ENCODE measurements at places on chromosomes 1 and 21. TPM values are rescaled to one million over a fixed set of nuclear protein-coding genes. Genes with fewer than 3 reads are reported as not detected.

GRCh38 chr1:4794020-4794780 is 139.8 kb downstream of the AJAP1 start:
- no peaks in the 10 kb centered on the region for H3K27me3 ChIP-seq
- no peak overlapping the region for H3K4me3 ChIP-seq
- no peak for DNase-seq
- H3K27ac ChIP-seq: no peak overlapping the region
- peaks cover 8% of the 10 kb centered on the region for H3K4me1 ChIP-seq

GRCh38 chr1:209890641-209891330 is 47.2 kb upstream of the SYT14 start:
- no peaks in the 10 kb centered on the region for H3K4me1 ChIP-seq
- no peak overlapping the region for H3K4me3 ChIP-seq
- no peak for DNase-seq
- H3K36me3 ChIP-seq: no peaks in the 10 kb centered on the region
- H3K27me3 ChIP-seq: no peaks in the 10 kb centered on the region

DNA sequence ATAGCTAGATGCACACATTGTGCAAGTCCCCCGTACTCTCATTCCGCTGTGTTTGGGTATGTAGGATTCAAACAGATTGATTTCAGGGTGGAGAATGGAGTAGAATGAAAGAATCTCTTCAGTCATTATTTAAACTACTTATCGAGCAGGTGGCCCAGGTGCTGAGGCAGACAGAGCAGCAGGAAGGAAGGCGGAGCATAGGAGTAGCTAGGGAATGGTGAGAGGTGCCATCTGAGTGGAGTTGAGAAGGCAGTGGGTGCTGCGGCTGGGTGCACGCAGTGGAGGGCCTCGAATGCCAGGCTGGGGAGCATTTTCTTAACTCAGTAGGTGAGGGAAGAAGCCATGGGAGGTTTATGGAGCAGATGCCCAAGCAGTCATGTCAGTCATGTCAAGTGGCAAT is 45.2 kb upstream of the CD101 start:
- H3K27ac ChIP-seq: no peak overlapping the region
- DNase-seq: no peak
- no peaks in the 10 kb centered on the region for H3K36me3 ChIP-seq
- no peaks in the 10 kb centered on the region for H3K27me3 ChIP-seq
- no peaks in the 10 kb centered on the region for H3K4me1 ChIP-seq

DNA sequence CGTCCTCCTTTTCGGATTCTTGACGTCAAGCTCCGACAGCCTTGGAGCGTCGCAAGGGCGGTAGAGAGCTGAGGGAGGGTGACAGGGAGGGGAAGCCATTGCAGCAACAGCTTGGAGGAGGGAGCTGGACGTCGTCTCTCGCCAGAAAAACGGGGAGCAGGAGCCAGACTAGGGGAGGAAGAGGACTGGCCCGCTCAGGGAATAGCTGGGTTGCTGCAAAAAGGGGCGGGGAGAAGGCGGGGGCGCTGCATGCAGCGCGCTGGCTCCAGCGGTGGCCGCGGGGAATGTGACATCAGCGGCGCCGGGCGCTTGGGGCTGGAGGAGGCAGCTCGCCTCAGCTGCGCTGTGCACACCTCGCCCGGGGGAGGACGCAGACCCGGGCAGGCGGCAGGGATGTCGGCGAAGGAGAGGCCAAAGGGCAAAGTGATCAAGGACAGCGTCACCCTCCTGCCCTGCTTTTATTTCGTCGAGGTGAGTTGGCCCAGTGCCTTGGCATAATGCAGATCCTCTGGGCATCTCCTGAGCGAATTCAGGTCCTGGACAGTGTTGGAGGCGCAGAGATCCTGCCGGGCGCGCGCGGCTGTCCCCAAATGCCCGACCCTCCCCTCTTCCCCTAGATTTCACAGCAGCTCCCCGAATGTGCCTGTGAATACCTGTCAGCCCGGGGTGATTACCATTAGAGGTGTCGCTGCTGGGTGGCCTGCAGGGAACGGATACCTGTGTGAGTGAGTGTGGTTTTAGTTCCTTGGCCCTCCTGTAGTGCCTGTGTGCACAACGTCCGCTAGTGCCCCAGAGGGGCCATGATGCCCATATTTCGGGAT is at the start of gene PLPPR4:
Gene PLPPR4 (plus strand): TSS at position 292 of the 821 bp plus-strand sequence. CDS start 102 bp downstream, at position 394.
- H3K4me1 ChIP-seq: no peaks in the 10 kb centered on the region
- peaks cover 4% of the 10 kb centered on the region for H3K27me3 ChIP-seq
- H3K4me3 ChIP-seq: no peak within 1 kb of the TSS
- no peak for DNase-seq
- no peaks in the 10 kb centered on the region for H3K36me3 ChIP-seq

GRCh38 chr1:203168256-203168786 is 7.3 kb downstream of the MYBPH start:
- no peak overlapping the region for H3K4me3 ChIP-seq
- no peak overlapping the region for H3K27ac ChIP-seq
- no peak for DNase-seq
- H3K4me1 ChIP-seq: no peaks in the 10 kb centered on the region
- no peaks in the 10 kb centered on the region for H3K36me3 ChIP-seq

- H3K27me3 ChIP-seq: no peaks in the 10 kb centered on the region
- DNase-seq: peak; percentile 75
- H3K4me1 ChIP-seq: peaks cover 37% of the 10 kb centered on the region
- peak overlapping the region; percentile 2 for H3K4me3 ChIP-seq
- H3K36me3 ChIP-seq: peaks cover 3% of the 10 kb centered on the region
Observed at GRCh38 chr1:101051688-101052638, 26.4 kb upstream of the DPH5 start.

GRCh38 chr1:55284856-55285255 is 69.7 kb upstream of the USP24 start:
- DNase-seq: peak; percentile 46
- H3K4me1 ChIP-seq: peaks cover 16% of the 10 kb centered on the region
- H3K36me3 ChIP-seq: no peaks in the 10 kb centered on the region
- no peak overlapping the region for H3K4me3 ChIP-seq
- no peaks in the 10 kb centered on the region for H3K27me3 ChIP-seq

- no peaks in the 10 kb centered on the region for H3K27me3 ChIP-seq
- no peaks in the 10 kb centered on the region for H3K4me1 ChIP-seq
- no peaks in the 10 kb centered on the region for H3K36me3 ChIP-seq
- H3K4me3 ChIP-seq: no peak overlapping the region
- H3K27ac ChIP-seq: no peak overlapping the region
Observed at GRCh38 chr1:198118134-198118533, 38.7 kb upstream of the NEK7 start.

DNA sequence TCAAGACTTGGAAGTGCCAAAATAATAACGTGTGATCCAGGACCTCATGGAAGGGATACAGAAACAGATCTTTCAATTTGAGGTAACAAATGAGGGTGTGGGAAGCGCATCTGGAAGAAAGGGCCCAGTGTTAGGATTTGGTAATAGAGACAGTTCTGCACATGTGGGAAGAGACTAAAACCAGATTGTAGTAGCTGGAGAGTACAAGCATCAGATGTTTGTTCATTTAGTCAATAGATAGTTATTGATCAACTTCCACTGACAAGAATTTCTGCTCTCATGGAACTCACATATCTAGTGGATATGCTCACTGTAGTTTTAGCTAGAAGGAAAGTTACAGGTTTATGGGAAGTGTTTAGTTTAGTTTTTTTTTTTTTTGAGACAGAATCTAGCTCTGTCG is 153.6 kb downstream of the TLR5 start:
- no peak overlapping the region for H3K4me3 ChIP-seq
- no peaks in the 10 kb centered on the region for H3K4me1 ChIP-seq
- peaks cover 19% of the 10 kb centered on the region for H3K36me3 ChIP-seq
- no peak for DNase-seq
- no peak overlapping the region for H3K27ac ChIP-seq
- H3K27me3 ChIP-seq: no peaks in the 10 kb centered on the region

DNA sequence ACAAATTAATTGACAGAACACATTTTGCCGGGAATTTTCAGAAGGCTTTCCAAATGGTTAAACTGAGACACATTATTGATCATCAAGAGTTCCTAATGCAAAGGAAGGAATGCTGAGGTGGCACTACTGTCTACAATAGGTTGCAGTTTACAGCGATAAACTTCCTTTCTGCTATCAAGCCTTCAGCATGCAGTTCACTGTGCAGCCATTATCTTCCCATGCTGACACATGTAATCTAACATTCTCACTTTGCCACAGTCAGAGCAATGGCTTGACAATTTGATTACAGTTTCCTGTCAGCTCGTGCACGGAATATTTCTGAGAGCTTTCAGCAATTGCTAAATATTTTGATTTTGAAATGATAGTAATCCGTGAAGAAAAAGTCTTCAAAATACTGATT is 166.9 kb upstream of the PRMT6 start:
- no peak overlapping the region for H3K27ac ChIP-seq
- no peaks in the 10 kb centered on the region for H3K27me3 ChIP-seq
- DNase-seq: no peak
- H3K4me3 ChIP-seq: no peak overlapping the region
- no peaks in the 10 kb centered on the region for H3K36me3 ChIP-seq

DNA sequence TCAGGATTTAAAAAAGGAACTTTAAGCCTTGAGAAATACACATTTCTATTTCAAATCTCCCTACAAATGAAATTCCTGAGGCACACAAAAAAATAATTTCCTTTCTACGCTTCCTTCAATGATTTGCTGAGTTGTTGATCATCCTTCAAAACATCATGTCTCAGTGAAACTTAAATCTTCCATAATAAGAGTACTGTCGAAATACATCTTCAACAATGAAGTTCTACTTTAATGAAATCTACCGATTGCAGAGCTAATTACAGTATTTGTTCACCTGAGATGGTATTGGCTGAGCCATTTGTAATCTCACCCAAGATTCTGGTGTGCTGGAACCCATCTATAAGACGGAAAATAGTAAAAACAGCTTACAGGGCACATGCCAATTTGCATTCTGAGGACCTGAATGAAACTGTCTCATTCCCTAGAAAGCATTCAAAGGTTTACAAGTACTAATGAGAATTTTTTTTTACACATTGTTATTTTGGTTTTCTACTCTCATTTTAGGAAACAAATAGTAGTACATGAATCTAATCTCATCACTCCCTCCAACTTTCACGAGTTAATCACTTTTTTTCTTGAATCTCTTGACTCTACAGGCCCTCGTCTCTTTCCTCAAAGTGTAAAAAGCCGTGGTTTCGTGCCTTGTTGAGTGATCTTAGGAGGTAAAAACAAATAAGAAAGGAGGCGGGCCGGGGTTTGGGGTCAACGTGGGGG is 1.1 kb downstream of the CHML start:
- no peaks in the 10 kb centered on the region for H3K27me3 ChIP-seq
- peaks cover 46% of the 10 kb centered on the region for H3K4me1 ChIP-seq
- H3K4me3 ChIP-seq: peak overlapping the region; percentile 94
- DNase-seq: peak; percentile 42

DNA sequence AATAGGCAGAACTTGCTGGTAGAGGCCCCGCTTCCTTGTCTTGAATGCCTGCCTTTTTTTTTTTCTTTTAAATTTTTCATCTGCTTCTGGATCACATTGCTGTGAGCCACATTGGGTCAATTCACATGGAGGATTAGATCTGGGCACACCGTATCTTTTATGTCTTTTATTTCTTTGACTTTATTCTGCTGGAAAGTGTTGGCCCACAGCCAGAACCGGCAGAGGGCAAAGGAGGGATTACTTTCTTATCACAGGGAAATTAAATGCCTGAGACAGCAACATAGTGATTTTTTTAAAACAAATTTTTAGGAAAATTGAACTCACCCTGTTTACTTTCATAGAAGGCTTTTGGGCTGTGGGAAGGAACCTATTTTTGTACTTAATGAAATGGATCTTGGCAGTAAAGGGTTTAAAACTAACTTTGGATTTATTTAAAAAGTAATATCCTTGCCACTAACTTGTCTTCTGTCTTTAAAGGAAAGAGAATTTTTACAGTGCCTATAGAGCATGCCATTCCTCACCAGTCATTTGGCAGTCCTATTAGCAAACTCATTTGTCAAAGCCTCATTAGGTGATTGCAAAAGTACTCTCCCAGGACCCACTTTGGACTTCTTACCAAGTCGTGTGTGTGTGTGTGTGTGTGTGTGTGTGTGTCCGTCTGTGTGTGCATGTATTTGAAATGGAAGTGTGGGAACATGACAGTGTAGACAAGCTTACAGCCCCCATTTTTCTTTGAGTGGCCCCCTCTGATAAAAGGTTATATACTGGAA is 68.4 kb downstream of the ST6GALNAC3 start:
- H3K27ac ChIP-seq: no peak overlapping the region
- no peak for DNase-seq
- no peak overlapping the region for H3K4me3 ChIP-seq
- H3K4me1 ChIP-seq: no peaks in the 10 kb centered on the region
- H3K27me3 ChIP-seq: no peaks in the 10 kb centered on the region

DNA sequence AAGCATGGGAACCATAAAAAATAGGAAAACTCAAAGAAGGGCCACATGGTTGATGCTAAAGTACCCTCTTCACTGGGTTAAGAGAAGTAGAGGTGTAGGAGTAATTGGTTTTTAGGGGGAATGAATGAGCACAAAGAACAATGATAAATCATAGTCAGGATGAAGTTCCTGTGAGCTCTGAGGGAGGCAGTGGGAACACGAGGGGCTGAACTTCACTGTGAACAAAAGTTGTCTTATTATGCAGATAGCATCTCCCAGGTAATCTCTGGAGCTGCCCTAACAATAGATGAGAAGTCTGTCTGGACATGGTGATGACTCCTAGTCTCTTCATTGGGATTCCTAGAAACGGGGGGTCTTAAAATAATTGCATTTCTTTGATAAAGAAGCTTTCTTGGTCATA is 127.9 kb downstream of the DNM3 start:
- no peak for DNase-seq
- H3K27ac ChIP-seq: no peak overlapping the region
- no peaks in the 10 kb centered on the region for H3K27me3 ChIP-seq
- H3K4me3 ChIP-seq: no peak overlapping the region
- no peaks in the 10 kb centered on the region for H3K36me3 ChIP-seq
- no peaks in the 10 kb centered on the region for H3K4me1 ChIP-seq

DNA sequence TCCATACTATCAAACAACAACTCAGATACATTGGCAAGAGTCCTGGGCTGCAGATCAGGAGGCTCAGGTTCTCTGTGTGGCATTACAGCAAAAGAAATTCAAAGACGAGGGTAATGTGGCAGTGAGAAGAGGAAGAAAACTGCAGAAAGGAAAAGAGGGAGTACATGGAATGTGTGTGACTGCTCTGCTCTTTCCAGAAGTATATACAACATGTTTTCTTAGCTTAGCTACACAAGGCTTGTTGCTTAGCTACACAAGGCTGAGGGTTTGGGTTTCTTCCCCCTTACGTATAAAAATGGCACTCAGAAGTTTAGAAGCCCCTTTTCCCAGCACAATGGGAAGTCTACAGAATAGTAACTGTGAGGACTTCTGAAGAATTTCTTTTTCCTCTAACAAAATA is 86.0 kb downstream of the PRRX1 start:
- H3K27me3 ChIP-seq: no peaks in the 10 kb centered on the region
- no peak overlapping the region for H3K4me3 ChIP-seq
- no peak for DNase-seq
- H3K27ac ChIP-seq: no peak overlapping the region
- no peaks in the 10 kb centered on the region for H3K4me1 ChIP-seq

PEX19 gene
- 58.4 TPM for total RNA-seq

IL10RB gene
- total RNA-seq: 35.5 TPM

NRIP1 gene
- total RNA-seq: 32.1 TPM

RIPK4 gene
- total RNA-seq: not detected

CACNA1E gene
- total RNA-seq: 0.37 TPM

SLC9C2 gene
- not detected for total RNA-seq

ADORA1 gene
- not detected for total RNA-seq

TMEM200B gene
- not detected for total RNA-seq

CFHR5 gene
- total RNA-seq: not detected
